ENCODE measurements at places on chromosomes 11 and 22. TPM values are rescaled to one million over a fixed set of nuclear protein-coding genes. Genes with fewer than 3 reads are reported as not detected.

Gene PHOX2A
- not detected for total RNA-seq

Gene RFPL3
- total RNA-seq, result not detected

Gene SAA2
- total RNA-seq, result 7.4 TPM

Gene PNPLA3
- 4.2 TPM for total RNA-seq

Gene CNIH2
- not detected for total RNA-seq
